ENCODE measurements at places on chromosomes 16 and 17. TPM values are rescaled to one million over a fixed set of nuclear protein-coding genes. Genes with fewer than 3 reads are reported as not detected.

- H3K27me3 ChIP-seq: no peaks in the 10 kb centered on the region
- H3K4me3 ChIP-seq: no peak overlapping the region
- H3K27ac ChIP-seq: no peak overlapping the region
- DNase-seq: no peak
- no peaks in the 10 kb centered on the region for H3K4me1 ChIP-seq
These were observed 748.4 kb downstream of the MAF start for GRCh38 chr16:78852081-78852635.

- H3K4me1 ChIP-seq: peaks cover 29% of the 10 kb centered on the region
- no peaks in the 10 kb centered on the region for H3K27me3 ChIP-seq
- H3K4me3 ChIP-seq: peak overlapping the region; percentile 52
- peak overlapping the region; percentile 85 for H3K27ac ChIP-seq
- DNase-seq: peak; percentile 48
These were observed 9.0 kb downstream of the MAP2K6 start for GRCh38 chr17:69423450-69423849.

GRCh38 chr17:41521574-41522261, 3.0 kb upstream of the KRT15 start:
- H3K4me3 ChIP-seq: no peak overlapping the region
- H3K4me1 ChIP-seq: no peaks in the 10 kb centered on the region
- no peaks in the 10 kb centered on the region for H3K36me3 ChIP-seq
- DNase-seq: no peak

DNA sequence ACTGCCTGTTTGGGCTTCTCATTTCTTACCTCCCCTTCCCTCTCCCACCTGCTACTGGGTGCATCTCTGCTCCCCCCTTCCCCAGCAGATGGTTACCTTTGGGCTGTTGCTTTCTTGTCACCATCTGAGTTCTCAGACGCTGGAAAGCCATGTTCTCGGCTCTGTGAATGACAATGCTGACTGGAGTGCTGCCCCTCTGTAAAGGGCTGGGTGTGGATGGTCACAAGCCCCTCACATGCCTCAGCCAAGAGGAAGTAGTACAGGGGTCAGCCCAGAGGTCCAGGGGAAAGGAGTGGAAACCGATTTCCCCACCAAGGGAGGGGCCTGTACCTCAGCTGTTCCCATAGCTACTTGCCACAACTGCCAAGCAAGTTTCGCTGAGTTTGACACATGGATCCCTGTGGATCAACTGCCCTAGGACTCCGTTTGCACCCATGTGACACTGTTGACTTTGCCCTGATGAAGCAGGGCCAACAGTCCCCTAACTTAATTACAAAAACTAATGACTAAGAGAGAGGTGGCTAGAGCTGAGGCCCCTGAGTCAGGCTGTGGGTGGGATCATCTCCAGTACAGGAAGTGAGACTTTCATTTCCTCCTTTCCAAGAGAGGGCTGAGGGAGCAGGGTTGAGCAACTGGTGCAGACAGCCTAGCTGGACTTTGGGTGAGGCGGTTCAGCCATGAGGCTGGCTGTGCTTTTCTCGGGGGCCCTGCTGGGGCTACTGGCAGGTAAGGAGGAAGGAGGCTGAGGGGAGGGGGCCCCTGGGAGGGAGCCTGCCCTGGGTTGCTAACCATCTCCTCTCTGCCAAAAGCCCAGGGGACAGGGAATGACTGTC, at the start of gene CD68:
TSS of gene CD68 (plus strand) at position 638 of the 833 bp plus-strand sequence. CDS start at position 678, 40 bp downstream.
- peak; percentile 77 for DNase-seq
- peak within 1 kb of the TSS; percentile 55 for H3K4me3 ChIP-seq
- H3K27me3 ChIP-seq: no peaks in the 10 kb centered on the region
- H3K36me3 ChIP-seq: peaks cover 77% of the 10 kb centered on the region
- peak within 1 kb of the TSS; percentile 87 for H3K27ac ChIP-seq

GRCh38 chr17:40113110-40113906, 8.5 kb upstream of the MSL1 start:
- H3K27ac ChIP-seq: peak overlapping the region; percentile 91
- peak overlapping the region; percentile 85 for H3K4me3 ChIP-seq
- DNase-seq: peak; percentile 97

GRCh38 chr17:68562736-68563135, 38.4 kb downstream of the FAM20A start:
- H3K4me1 ChIP-seq: peaks cover 5% of the 10 kb centered on the region
- H3K27ac ChIP-seq: no peak overlapping the region
- no peaks in the 10 kb centered on the region for H3K36me3 ChIP-seq
- no peak overlapping the region for H3K4me3 ChIP-seq

DNA sequence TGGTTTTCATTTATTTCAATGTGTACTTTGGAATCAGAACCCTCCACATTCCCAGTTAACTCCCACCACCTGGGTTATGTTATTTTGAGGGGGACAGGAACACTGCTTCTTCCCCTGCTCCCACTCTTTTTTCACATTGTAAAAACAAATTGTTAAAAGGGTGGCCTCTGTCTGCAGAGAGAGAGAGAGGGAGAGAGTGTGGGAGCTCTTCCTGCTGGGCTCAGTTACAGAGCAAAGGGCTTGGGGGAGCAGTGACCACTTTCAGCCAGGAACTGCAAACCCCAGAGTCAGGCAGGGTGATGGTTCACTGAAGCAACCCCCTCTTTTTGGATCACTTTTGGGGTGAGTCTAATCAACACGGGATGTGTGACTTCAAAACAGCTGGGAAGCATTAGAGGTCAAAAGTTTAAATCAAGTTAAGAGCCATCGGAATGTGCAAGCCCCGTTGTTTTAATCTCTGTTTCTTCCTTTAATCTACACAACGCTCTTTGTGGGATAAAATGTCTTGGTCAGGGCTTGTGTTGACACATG, 577.0 kb upstream of the CDH11 start:
- H3K4me3 ChIP-seq: no peak overlapping the region
- H3K27me3 ChIP-seq: no peaks in the 10 kb centered on the region
- H3K36me3 ChIP-seq: no peaks in the 10 kb centered on the region
- H3K27ac ChIP-seq: no peak overlapping the region

DNA sequence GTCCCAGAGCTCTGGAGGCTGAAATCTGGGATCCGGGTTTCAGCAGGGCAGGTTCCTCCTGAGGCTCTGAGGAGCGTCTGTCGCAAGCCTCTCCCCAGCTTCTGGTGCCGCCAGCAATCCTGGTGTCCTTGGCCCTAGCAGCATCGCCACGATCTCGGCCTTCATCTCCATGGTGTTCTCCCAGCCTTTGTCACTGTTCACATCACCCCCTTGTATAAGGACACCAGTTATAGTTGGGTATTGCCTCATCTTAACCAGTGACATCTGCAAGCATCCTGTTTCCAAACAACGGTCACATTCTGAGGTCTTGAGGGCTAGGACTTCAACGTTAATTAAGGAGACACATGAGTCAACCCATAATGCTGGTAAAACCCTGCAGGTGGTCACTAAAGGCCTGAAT, 2.8 kb upstream of the PPP1R27 start:
- H3K27me3 ChIP-seq: no peaks in the 10 kb centered on the region
- peaks cover 5% of the 10 kb centered on the region for H3K4me1 ChIP-seq
- no peak for DNase-seq
- no peak overlapping the region for H3K27ac ChIP-seq

The MYH13 gene
- not detected for total RNA-seq

GRCh38 chr17:82334622-82335394, 1.2 kb upstream of the SECTM1 start:
- H3K27ac ChIP-seq: peak overlapping the region; percentile 95
- no peaks in the 10 kb centered on the region for H3K36me3 ChIP-seq
- no peak for DNase-seq
- peaks cover 10% of the 10 kb centered on the region for H3K27me3 ChIP-seq
- peaks cover 31% of the 10 kb centered on the region for H3K4me1 ChIP-seq

The WSCD1 gene
- total RNA-seq: not detected

The PRSS21 gene
- 5.2 TPM for total RNA-seq

The CCL17 gene
- total RNA-seq: not detected

GRCh38 chr16:66434619-66435430, 7.7 kb downstream of the BEAN1 start:
- H3K4me1 ChIP-seq: no peaks in the 10 kb centered on the region
- no peak overlapping the region for H3K27ac ChIP-seq
- H3K4me3 ChIP-seq: no peak overlapping the region
